Activated CD8-positive, alpha-beta memory T cell treated with anti-CD3 and anti-CD28 coated beads for 1 hour (primary cell): ENCODE measurements at places on chromosomes 7 and 10.

DNA sequence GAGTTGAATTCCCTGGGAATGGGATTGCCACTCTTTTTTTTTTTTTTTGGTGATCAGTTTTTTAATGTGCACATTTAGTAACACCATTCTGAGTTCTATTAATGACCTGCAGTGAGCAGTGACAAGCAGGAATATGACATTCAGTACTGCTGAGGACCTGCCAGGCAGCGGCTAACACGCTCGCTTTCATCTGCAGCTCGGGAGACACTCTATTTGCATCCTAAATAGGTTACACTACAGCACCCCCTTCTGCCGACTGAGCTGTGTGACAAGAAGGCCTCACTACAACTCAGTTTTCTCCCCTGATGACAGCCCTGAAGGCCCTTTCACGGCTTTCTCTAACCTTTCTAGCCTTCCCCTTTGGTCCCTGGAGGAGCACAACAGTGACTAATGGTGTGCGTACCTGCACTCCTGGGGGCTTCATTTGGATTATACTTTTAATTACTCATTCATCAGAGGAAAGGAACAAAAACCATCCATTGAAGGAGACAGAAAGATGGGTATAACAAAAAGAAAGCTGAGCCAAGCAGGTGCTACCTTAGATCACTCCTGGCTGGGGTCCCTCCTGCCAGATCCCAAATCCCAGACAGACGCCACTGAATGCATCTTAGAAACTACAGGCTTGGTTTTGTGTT, 872.4 kb downstream of the LRMDA start:
- no peak for DNase-seq

DNA sequence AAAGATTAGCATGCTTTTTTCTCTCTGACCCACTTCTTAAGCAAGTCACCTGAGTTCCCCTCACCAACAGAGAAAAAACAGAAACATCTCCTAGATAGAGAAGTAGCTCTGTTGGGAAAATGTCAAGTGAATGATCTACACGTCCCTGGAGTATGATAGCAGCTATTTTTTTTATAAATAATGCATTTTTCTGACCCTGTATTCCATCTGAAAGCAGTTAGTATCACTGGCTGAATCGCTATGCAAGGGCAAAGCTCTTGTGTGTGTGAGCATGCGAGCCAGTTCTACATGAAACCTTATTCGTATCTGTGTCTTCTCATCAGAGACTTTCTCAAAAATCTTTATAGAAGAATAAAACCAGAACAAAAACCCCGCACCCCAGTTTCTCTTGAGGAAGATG, 8.2 kb downstream of the ANKMY2 start:
- no peak for DNase-seq

DNA sequence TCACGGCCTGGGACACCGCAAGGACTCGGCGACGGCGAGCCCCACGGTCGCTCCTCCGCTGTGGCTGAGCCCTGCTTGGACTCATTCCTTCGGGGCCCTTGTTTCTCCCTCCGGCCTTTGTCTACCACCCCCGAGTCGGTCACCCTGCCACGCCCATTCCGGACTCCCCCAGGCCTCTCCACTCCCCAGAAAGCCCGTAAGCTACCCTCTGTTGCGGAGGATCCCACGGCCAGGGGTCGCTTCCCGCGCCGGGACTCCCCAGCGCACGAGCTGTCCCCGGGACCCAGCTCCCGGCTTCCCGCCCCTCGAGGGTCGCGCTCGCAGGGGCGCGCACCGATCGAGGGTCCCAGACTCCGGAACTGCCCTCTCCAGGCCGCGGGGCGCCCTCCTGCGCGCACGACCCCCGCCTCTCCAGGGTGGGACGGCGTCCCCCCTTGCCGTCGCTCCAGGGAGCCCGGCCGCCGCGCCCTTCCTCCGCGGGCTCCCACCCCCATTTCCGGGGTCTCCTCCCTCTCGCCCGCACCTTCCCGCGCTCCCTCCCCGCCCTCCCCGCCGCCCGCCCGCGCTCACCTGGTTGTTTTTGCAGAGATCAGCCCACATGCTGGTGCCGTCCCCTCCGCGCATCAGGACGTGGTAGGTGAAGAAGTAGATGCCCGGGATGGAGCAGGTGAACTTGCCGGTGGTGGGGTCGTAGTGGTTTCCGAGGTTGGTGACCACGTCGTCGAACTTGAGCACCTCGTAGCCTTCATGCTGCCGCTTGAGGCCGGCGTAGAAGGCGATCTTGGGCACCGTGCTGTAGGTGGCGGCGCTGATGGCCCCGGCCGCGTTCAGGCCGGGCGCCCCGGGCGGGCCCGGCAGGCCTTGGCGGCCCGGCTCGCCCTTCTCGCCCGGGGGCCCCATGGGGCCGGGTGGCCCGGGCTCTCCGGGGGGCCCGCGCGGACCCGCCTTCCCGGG, 1.5 kb downstream of the C1QL3 start:
- DNase-seq = no peak

DNA sequence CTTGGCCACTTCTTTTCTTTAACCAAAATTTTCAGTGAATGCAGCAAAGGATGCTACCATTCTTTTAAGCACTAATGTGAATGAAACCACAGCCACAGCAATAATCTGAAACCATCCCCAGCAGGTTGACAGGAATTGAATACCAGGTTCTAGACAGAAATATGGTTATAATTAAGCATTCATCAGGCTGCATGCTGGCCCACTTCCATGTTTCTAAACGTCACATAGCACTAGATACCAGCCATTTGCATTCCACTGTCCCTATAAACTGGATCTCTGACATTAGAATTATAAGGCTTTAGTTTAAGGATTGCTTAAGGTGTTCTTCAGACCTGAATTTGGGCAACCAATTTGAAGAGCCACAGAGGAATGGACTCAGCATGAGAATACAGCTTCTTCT, 340.8 kb upstream of the KLF6 start:
- no peak for DNase-seq

GRCh38 chr10:88994019-88994418, 3.4 kb downstream of the FAS start:
- DNase-seq = no peak

- DNase-seq = no peak
Measured at GRCh38 chr7:137606061-137606674, 240.6 kb downstream of the DGKI start.
